ENCODE measurements at places on chromosomes 6 and 20.

- no peak for DNase-seq
Measured at GRCh38 chr6:126905917-126906316, 212.6 kb upstream of the RSPO3 start.

GRCh38 chr6:143090314-143091044 lies 29.8 kb downstream of the AIG1 start:
- no peak for DNase-seq

GRCh38 chr20:14062786-14063185 lies 67.5 kb downstream of the MACROD2 start:
- no peak for DNase-seq

- no peak for DNase-seq
Measured at GRCh38 chr20:36847710-36848040, 28.3 kb upstream of the TLDC2 start.

DNA sequence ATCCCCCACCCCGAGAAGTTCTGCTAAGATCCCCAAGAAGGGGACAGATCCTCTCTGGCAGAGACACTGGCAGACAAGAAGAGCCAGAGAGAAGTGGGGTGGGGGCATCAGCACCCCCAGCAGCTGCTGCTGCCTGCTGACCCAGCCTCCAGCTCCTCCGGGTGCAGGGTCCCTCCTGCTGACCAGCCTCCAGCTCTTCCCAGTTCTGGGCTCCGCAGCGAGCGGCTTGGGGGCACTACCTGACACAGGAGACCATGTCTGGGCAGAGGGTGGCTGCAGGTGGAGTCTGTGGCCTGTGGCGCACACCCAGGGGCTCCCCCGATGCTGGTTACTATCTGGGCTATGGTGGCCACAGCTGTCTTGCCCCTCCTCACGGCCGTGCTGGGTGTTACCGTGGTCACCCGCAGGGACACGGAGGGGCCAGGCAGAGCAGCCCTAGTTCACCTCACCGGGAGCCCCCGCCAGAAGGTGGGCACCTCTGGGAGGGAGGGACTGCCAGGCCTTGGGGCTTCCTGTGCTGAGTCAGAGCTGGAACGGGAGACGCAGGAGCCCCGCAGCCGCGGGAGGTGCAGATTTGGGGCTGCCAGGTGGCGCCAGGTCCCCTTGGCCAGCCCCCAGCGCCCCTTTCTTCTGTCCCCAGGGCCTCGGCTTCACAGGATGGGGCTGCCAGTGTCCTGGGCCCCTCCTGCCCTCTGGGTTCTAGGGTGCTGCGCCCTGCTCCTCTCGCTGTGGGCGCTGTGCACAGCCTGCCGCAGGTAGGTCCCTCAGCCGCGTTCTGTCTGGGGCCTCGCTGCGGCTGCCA lies 630 bp downstream of the LIME1 start:
- DNase-seq, result peak; percentile 79

- DNase-seq, result peak; percentile 70
Measured at GRCh38 chr20:58447511-58448391, 58.7 kb downstream of the VAPB start.

DNA sequence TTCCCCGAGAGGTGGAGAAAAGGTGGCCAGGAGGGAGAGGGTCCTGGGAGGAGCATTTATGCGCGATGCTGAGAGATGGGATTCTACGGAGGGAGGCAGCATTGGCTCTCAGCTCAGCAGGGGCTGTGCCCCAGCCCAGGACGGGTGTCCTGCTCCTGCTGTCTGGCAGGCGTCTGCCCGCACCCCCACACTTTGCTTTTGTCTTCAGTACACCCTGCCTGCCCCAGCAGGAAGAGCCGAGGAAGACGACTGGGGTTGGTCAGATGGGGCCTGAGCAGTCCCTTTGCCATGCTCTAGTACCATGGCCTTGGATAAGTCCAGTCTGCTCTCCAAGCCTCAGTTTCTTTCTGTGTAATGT lies 68.5 kb downstream of the TCP11 start:
- DNase-seq, result no peak

DNA sequence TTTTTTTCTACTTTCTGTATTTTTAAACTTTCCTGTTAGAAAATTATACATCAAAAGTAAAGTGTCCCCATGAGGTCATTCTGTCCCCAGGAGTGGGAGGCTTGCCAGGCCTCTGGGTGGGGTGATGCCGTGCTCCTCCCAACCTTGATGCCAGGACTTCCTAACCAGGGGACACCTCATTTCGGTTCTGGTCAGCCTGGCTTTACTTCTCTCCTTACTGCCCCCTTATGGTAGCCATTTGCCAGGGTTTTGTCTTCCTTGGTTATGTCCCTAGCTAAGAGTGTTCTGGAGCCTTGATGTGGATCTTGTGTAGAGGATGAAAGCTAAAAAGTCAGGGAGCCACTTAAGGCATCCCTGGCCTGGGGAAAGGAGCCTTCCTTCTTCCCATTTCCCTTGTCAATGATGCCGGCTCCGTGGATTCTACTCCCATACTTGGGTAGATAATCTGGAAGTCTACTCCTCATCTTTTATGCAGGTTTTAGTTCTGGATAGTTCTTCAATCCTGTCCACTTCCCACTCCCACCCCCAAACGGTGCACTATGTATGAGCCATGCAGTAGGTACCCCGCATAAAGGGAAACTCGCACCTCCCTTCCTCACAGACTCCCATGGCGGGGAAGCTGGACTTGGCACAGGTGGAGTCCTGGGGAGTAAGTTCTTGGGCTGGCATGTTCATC lies 164.1 kb upstream of the SALL4 start:
- DNase-seq, result no peak

- no peak for DNase-seq
Measured at GRCh38 chr6:23681743-23682142, 444.3 kb upstream of the NRSN1 start.

DNA sequence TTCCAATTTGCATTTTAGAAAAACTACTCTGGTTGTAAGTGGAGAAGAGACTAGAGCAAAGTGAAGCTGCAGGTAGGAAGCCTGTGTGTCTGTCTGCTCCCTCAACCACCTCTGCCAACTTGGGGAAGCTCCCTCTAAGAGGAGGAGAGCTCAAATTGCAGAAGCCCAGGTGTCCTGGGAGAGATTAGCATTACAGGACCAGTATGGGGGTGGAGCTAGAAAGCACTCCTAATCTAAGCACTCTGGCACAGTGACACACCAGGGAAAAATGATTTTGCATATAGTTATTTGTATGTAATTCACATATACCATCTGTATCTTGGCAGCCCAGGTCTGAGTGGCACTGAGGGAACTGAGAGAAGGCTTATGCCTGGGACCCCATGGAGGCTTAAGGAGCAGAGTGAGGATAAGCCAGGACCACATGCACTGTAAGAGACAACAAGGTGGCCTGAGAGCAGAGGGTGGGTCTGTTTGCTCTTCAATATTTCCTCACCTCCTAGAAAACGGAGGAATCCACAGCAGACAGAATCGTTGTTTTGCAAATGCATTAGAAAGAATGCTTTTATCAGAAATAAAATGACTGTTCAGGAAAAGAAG lies 13.6 kb downstream of the GSTA2 start:
- no peak for DNase-seq

- no peak for DNase-seq
Measured at GRCh38 chr6:44795326-44795725, 407.8 kb downstream of the CDC5L start.

DNA sequence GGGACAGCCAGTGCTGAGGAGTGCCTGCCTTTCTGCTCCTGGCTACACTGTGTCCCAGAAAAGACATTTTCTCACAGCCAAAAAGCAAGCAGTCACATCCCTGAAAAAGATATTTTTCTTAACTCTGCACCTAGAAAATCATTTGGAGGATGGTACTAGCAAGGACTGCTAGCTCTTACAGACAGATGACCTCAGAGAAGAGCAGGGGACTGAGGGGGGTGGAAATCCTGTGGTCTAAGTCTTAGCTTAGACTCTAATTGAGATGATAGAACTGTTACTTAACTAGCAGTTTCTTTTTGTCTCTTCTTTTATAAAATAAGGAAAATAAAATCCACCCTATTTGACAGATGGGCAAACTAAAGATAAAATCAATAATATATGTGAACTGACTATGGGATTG lies 152.8 kb downstream of the TMEM200A start:
- no peak for DNase-seq

DNA sequence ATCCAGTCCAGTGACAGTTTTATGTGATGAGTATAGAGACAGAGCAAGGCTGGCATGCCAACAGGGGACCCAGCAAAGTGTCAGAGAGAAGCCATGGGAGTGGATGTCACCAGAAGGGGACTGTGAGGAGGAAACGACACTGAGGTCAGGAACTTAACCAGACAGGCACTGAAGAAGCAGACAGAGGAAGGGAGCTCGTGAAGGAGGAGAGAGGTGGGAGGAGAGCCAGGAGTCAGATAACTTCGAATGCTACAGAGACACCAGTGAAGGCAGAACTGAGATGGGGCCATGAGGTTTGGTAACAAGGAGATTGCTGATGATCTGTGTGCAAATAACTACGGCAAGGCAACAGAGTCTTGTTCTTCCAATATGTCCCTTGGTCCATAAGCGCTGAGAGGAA lies 211.1 kb upstream of the FOXA2 start:
- no peak for DNase-seq

DNA sequence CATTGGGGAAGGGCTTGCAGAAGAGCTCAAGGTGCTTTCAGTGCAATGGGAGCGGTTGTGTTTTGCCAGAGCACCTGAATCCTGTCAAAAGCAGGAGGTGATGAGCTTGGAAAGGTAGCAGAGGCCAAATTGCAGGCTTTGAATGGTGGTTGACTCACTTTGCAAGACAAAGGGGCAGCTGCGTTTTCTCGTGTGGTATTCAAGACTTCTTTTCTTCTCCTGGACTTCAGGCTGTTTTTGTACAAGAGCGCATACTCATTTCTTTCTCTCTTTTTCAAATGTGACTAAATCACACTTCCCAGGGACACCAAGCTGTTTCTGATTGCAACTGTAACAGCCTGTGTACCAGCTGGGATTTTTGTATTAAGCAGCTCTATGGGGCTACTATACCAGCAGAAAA lies 32.3 kb downstream of the GHRH start:
- DNase-seq, result no peak

Measured in CD8-positive, alpha-beta T cell (primary cell).